ENCODE measurements at places on chromosomes 7 and 10. TPM values are rescaled to one million over a fixed set of nuclear protein-coding genes. Genes with fewer than 3 reads are reported as not detected.

Gene GRID1
- not detected for total RNA-seq

Gene PDE6C
- not detected for total RNA-seq

Gene XRCC2
- 4.6 TPM for total RNA-seq

Gene LRRC17
- not detected for total RNA-seq

Gene HYAL4
- not detected for total RNA-seq

Gene MAGI2
- 0.23 TPM for total RNA-seq

Gene NEURL1
- 0.15 TPM for total RNA-seq

Gene COL26A1
- total RNA-seq, result not detected

All from hair follicular keratinocyte (primary cell).